ENCODE measurements at places on chromosomes 7 and 10.

DNA sequence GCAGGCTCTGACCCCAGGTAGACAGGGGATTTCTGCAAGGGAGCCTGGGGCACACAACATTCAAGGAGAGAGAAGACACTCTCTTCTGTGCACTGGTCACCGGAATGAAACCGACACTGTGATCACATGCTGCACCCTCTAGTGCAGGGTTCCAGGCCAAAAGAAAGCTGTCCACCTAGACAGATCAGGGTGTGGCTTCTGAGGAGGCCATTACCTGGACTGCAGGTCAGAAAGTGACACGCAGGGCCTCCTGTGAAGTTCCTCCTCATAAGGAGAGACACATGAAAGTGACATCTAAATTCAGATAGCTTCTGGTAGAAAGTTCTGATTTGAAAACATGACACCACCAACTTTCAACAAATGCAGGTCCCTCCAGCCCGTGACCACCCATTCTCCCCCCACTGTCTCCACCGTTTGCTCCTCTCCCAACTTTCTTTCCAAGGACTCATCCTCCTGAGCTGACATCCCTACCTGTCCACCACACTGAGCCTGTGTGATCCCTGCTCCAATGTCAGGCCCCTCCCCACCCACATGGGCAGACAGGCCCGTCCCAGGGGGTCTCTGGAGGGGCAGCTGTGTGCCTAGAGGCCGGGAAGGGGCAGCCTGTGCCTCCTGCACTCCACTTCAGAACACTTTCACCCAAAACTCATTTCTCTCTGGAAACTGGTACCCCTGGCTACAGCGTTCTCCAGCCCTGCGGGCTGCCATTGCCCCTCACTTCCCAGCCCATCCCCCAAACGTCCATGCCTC is 198.0 kb downstream of the TNS3 start:
- DNase-seq: no peak

DNA sequence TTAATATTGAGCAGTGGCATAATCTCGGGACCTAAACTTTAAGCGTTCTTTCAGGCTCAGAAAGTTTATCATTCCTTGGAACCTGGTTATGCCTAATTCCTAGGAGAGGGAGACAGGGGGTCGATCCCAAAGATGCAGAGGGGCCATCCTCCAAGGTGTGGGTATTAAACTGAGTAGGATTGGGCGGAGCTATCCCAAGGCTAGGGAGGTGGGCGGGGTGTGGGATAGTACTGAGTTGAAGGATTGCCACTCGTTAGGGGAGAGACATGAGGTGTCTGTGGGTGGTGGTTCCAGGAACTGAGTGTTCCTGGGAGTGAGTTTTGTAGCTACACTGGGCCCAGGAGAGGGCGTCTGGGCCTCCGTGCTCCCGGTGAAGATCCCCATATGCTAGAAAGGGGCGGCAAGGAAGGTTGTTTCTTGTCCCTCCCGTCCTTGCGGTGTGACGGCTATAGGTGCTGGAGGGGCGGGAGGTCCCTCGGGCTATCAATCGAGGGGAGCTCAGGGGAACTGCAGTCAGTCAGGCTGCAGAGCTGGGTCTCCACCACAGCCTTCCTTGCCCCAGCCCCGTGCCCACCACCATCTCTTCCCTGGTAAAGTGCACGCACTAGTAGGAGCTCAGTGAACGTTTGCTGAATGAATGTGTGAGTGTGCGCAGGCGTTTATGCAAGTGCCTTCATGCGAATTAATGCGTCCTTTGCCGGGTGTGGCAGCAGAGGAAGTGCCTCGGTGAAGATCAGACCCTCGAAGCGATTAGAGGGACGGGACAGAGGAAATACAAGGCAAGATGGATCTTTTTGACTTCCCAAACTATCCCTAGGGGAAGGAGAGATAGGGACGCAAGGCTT is 3.0 kb upstream of the HMX2 start:
- no peak for DNase-seq

DNA sequence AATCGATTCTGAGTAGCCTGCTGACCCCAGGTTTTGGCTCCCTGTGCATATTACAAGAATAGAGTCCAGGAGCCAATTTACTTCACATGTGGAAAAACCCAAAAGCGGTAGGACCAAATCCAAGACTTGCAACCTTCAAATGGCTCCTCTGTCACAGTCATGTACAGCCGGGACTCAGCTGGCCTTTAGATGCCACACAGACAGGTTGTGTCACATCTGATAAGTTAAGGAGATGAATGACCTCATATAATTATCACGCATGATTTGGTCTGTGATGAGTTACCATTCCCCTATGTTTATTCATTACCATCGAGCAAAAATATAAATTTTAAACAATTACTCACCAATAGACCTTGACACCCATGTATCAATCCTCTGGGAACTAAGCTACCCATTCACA is 14.2 kb downstream of the CACNA2D1 start:
- DNase-seq: no peak

- no peak for DNase-seq
Measured at GRCh38 chr7:116724560-116725231, 52.7 kb downstream of the MET start.

GRCh38 chr7:63521-64021 is 128.8 kb upstream of the FAM20C start:
- DNase-seq: no peak

DNA sequence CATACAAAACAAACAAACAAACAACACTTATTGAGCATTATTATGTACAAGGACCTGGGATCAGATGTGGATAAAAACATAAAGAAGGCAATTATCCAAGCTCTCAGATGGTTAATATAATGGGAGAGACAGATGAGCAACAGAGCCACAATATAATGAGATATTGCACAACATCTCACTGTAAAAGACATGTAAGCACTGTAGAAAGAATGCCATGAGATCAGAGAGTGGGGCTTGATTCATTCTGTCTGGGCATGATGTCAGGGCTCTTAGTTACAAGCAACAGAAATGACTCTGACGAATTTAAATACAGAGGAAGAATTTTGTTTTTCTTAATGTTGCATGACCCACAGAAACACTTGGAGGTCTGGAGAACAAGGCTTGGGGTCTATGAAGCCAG is 164.7 kb upstream of the PLXDC2 start:
- DNase-seq: no peak

GRCh38 chr7:128744366-128744905 is 5.3 kb downstream of the CALU start:
- DNase-seq: no peak

DNA sequence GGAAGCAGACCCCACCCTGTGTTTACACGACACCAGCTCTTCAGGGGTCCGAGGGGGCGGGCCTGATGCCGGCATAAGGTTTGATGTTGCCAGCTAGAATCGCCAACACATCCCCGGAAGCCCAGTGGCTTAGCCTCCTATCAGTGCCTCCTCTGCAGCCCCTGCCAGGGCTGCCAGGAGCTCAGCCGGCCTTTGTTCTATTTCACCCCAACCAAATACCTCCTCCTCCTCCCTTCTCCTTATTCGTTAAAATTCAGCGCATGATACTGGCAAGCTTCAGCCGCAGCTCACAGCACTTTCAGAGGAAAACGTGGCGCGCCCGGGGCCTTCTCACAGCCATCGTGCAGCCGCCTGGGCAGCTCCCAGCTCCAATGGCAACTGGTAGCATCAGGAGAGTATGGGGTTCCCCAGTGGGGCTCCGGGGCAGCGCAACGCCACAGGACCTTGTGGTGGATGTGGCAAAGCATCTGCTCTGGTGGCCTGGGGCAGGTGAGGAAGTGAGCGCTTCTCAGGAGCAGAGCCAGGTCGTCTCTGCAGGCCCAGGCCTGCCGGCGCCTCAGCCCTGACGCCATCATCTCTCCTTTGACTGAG is 176.4 kb upstream of the RHEB start:
- DNase-seq: no peak

- DNase-seq: no peak
Measured at GRCh38 chr7:29841926-29842701, 35.8 kb downstream of the WIPF3 start.

DNA sequence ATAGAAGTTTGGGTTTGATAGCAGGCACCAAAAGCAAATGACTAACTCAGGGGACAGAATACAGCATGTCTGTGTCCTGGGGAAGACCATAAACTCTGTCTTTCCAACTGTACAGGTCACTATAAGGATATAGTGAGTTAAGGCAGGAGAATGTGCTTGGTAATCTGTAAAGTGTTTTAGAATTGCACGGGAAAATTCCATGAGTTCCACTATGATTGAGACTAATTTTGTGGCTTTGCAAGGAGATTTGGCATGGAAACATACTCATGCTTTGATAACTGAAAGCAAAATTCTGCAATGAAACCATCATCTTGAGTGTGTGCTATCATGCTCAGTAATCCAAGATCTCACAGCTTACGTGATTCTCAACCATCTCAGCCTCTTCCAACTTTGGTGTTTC is 152.6 kb downstream of the PKD1L1 start:
- DNase-seq: no peak

- DNase-seq: no peak
Measured at GRCh38 chr10:101896225-101896877, 52.8 kb upstream of the KCNIP2 start.

DNA sequence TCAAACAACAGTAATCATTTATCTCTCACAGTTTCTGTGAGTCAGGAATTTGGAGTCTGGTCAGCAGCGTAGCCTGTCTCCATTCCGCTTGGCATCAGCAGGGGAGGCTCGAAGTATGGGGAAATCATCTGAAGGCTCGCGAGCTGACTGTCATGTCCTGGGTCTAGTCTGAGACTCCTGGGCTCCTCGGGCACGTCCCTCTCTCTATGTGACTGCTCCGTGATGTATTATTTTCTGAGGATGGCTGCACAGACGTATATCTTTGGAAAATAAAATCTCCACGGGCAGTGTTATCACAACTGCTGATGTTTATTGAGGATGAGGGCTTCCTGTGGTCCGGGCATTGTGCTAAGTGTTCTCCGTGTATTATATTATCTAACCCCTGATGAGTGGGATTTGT is 23.3 kb upstream of the PCGF5 start:
- DNase-seq: no peak

DNA sequence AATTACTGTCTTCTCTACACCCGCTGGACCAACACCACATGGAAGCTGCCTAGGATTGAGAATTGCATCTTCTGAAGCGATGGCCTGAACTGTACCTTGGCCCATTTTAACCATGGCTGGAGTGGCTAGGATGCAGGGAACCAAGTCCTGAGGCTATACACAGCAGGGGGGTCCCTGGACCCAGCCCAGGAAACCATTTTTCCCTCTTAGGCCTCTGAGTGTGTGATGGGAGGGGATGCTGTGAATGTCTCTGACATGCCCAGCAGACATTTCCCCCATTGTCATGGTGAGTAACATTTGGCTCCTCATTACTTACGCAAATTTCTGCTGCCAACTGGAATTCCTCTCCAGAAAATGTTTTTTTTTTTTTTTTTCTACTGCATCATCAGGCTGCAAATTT is 822.7 kb downstream of the PCDH15 start:
- DNase-seq: no peak

- DNase-seq: no peak
Measured at GRCh38 chr10:132388891-132389432, 8.0 kb upstream of the PWWP2B start.

DNA sequence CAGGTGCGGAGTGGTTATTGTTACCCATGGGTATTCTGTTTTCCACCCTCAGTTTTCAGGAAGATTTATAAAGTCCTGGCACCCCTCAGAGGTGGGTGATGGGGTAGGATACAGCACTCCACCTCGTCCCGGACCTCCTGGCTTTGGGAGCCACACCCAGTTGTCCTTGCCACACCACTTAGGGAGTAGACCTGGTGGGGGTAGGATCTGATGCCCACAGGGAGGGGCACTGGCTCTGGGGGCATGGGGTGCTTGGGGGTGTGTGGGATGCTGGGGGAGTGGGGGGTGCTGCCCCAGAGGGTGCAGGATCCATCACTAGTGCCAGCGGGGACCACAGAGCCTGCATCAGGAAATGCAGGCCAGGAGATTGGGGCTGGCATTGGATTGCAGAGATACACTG is 4.5 kb downstream of the ZNF511 start:
- DNase-seq: no peak

- peak; percentile 2 for DNase-seq
Measured at GRCh38 chr7:99142727-99143520, 984 bp downstream of the SMURF1 start.

DNA sequence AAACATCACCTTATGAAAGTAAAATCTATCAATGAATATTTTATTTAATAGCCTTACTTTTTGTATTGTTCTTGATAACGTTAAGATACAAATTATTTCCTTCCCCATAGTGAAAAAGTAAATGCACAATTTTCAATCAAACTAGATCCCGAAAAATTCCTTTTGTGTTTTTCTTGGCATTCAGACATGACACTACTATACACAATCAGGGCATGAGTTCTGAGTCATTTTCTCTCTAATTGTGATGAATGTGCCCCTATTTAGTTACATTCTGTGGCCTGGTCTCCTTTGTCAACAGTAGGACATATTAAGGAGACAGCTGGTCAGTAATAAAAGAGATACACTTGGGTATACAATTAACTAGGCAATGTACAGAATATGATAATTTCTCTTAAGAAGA is 19.8 kb downstream of the COL1A2 start:
- DNase-seq: peak; percentile 71

DNA sequence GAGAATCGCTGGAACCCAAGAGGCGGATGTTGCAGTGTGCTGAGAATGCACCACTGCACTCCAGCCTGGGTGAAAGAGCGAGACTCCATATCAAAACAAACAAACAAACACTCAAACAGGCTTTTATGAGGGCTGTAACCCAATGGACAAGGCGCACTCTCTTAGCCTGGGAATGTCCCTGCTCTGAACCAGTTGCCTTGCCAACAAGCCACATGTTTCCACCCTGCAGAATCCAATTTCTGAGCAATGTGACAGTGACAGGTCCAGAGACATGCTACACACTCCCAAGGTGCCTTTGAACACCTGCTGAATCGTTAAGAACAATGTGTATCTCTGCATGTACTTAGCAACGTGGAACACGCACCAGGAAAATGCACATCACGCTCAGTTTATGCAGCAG is 186.8 kb upstream of the AUTS2 start:
- DNase-seq: no peak

- no peak for DNase-seq
Measured at GRCh38 chr7:122301858-122302760, 2.4 kb downstream of the FEZF1 start.

DNA sequence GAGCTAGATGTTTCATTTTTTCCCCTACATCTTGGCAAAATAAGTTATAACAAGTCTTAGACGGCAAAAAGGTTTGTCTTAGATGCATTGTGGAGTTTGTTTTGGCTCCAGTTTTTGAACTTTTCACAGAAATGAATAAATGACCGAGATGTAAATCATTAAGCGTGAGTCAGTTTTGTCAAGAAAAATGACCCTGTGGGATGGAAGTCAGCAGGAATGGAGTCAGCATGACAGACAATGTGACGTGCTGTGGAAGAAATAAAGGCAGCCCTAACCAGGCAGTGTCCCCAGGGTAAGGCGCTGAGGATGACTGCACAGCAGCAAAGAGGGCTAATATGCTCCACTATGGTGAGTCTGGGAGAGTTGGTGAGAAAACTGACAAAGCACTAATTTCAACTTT is 163.2 kb downstream of the NOC3L start:
- DNase-seq: no peak

GRCh38 chr10:86952106-86952505 is 5.3 kb downstream of the MMRN2 start:
- DNase-seq: no peak

GRCh38 chr7:120055300-120055699 is 217.7 kb upstream of the KCND2 start:
- DNase-seq: no peak
